ENCODE measurements at places on chromosomes 7 and 10. TPM values are rescaled to one million over a fixed set of nuclear protein-coding genes. Genes with fewer than 3 reads are reported as not detected.

DNA sequence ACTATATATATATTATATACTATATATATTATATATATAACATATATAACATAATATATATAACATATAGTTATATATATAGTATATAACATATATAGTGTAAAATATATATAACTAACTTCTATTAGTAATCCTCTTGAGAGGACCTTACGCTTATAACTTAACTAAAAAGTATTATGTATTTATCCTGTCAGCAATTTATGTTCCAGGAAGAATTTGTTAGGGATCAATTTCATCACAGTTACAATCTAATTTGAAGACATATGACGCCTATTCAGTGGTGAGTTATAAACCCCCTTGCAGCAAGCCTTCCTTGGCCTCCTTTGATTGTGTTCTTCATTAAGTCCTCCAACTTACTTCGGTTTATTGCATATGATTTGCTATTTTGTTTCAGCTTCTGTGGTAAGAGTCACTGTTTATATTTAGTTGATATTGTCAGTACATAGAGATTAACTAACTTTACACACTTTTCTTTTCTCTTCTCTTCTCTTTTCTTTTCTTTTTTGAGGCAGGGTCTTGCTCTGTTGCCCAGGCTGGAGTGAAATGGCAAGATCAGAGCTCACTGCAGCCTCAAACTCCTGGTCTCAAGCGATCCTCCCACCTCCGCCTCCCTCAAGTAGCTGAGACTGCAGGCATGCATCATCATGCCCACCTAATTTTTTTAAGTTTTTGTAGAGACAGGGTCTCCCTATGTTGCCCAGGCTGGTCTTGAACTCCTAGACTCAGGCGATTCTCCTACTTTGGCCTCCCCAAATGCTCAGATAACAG, 59.7 kb downstream of the ANKRD61 start:
- no peak overlapping the region for H3K4me3 ChIP-seq
- no peaks in the 10 kb centered on the region for H3K27me3 ChIP-seq
- H3K4me1 ChIP-seq = no peaks in the 10 kb centered on the region
- no peaks in the 10 kb centered on the region for H3K36me3 ChIP-seq
- H3K27ac ChIP-seq = no peak overlapping the region

DNA sequence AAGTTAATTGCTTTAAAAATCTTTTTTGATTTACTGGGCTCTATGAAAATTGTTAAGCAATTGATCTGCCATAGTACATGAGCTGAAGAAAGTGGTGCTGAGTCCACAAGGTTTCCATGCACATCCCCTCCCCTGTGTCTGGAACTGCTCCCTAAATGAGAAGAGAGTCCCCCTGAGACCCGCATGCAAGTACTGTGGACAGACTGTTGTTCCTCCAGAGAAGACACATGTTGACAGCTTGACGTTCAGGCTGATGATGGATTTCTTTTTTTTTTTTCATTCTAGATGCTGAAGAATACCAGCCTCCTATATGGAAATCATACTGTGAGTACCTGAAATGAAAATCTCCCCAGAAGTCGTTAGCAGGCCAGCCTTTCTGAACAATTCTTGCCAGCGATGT, 159.8 kb downstream of the CHN2 start:
- H3K4me1 ChIP-seq = no peaks in the 10 kb centered on the region
- H3K36me3 ChIP-seq = no peaks in the 10 kb centered on the region
- no peaks in the 10 kb centered on the region for H3K27me3 ChIP-seq
- H3K27ac ChIP-seq = no peak overlapping the region
- DNase-seq = no peak

GRCh38 chr7:43072530-43072929, 39.9 kb upstream of the HECW1 start:
- no peak for DNase-seq
- H3K27ac ChIP-seq = no peak overlapping the region
- no peaks in the 10 kb centered on the region for H3K27me3 ChIP-seq
- H3K4me1 ChIP-seq = no peaks in the 10 kb centered on the region
- H3K4me3 ChIP-seq = no peak overlapping the region
- no peaks in the 10 kb centered on the region for H3K36me3 ChIP-seq

DNA sequence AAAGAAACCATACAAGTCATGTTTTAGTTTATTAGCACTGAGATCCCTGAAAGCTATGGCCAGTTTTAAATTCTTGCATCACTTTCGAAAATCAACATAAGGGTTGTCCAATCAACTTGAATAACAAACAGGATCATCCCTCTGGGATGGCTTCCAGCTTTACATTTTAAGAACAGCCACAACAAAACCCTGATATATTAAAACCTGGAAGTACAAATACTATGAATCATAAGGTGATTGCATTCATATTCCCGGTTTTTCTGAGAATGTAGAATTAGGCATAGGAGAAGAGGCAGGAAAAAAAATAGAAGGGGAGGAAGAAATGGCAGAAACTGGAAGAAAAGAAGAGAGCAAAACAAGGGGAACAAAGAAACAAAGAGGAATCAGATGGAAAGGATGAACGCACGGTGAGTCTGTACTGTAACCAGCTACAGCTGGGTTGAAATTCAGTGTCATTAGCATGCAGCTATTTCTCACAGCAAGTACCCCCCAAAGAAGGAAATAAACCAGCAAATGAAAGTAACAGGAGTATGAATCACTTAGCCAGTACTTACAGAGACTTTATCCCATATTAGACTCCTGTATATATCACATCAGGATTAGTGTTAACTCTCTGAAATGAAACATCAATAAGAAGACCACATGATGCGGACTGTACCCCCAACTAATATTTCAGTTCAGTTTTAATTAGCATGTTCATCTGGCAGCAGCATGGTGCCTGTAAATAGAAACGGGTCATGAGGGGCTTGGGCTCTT, 301.3 kb downstream of the RNLS start:
- H3K27me3 ChIP-seq = no peaks in the 10 kb centered on the region
- DNase-seq = no peak
- no peaks in the 10 kb centered on the region for H3K4me1 ChIP-seq
- no peak overlapping the region for H3K4me3 ChIP-seq
- H3K27ac ChIP-seq = no peak overlapping the region
- H3K36me3 ChIP-seq = no peaks in the 10 kb centered on the region

DNA sequence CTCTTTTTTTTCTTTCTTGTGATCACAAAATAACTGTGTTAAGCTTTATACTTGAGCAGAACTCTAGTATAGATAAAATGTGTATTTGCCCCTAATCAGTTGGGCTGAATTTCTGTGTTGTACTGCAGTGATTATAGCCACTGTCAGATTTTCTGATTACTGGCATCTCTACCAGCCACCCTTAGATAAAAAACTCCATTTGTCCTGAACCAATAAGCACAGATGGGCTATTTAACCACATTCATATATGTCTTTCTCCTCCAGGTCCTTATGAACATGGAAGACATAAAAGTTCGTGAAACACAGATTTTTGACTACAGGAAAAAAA, 38.3 kb downstream of the CFAP58 start:
- H3K27ac ChIP-seq = no peak overlapping the region
- no peaks in the 10 kb centered on the region for H3K4me1 ChIP-seq
- DNase-seq = no peak
- no peaks in the 10 kb centered on the region for H3K36me3 ChIP-seq

GRCh38 chr10:122468307-122468925, 7.1 kb downstream of the HTRA1 start:
- peaks cover 44% of the 10 kb centered on the region for H3K4me1 ChIP-seq
- H3K36me3 ChIP-seq = no peaks in the 10 kb centered on the region
- no peak overlapping the region for H3K4me3 ChIP-seq
- H3K27me3 ChIP-seq = no peaks in the 10 kb centered on the region

DNA sequence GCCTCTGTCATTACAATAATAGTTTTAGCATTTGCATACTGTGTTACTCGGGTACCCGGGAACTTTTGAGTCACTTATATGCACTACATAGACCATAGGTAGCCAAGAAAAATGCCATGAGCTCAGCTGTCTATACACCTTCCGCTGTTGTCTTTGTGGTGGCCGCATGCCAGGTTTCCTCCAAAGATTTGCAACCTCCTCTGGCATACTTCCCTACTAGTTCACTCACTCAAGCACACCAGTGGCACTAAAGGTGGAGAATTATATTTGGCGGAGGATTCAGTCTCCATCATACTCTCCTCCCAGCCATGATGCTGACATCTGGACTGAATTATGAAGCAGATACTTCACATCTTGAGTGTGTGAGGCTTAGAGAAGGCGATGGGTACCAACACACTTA, 35.6 kb upstream of the GRB10 start:
- no peak overlapping the region for H3K27ac ChIP-seq
- H3K36me3 ChIP-seq = no peaks in the 10 kb centered on the region
- H3K27me3 ChIP-seq = no peaks in the 10 kb centered on the region
- no peaks in the 10 kb centered on the region for H3K4me1 ChIP-seq

DNA sequence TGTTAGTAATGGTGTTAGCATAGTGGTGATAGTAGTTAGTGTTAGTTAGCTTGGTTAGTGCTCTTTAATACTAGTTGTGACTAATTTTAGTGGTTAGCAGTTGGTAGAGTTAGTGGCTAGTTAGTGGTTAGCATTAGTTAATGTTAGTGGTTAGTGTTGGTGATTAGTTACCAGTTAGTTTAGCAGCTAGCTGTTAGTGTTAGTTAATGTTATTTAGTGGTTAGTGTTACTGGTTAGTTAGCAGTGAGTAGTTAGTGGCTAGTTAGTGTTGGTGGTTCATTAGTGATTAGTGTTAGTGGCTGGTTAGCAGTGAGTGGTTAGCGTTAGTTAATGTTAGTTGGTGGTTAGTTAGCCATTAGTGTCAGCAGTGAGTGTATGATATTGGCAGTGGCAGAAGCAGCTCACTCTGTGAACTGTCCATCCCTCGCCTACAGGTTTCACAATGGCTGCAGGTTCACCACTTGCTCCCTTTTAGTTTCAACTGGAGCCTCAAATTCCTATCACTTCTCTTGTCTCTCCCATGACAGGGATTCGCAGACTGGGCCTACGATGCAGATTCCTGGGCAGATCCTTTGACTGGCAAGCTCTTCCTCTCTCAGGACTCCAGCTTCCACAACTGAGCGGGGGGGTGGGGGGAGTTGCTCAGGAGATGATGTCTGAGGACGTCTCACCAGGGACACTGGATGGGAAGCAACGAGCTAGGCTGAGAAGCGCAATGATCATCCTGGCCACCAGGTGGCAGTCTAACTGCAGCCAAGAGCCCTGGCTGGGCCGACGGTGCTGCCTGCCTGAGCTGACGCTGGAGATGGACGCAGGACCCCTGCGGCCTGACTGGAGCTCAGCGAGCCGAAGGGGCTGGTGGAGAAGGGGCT, 19.5 kb downstream of the GHRHR start:
- no peaks in the 10 kb centered on the region for H3K36me3 ChIP-seq
- no peaks in the 10 kb centered on the region for H3K27me3 ChIP-seq
- no peak overlapping the region for H3K4me3 ChIP-seq
- peaks cover 6% of the 10 kb centered on the region for H3K4me1 ChIP-seq
- H3K27ac ChIP-seq = no peak overlapping the region

GRCh38 chr7:155917836-155918430, 105.7 kb upstream of the SHH start:
- H3K27ac ChIP-seq = no peak overlapping the region
- no peaks in the 10 kb centered on the region for H3K27me3 ChIP-seq
- H3K4me3 ChIP-seq = no peak overlapping the region
- H3K4me1 ChIP-seq = no peaks in the 10 kb centered on the region

The CYP2W1 gene
- not detected for total RNA-seq

The OR2A12 gene
- total RNA-seq = not detected

The COL1A2 gene
- 67.0 TPM for total RNA-seq
